ENCODE measurements at places on chromosomes 7 and 10.

DNA sequence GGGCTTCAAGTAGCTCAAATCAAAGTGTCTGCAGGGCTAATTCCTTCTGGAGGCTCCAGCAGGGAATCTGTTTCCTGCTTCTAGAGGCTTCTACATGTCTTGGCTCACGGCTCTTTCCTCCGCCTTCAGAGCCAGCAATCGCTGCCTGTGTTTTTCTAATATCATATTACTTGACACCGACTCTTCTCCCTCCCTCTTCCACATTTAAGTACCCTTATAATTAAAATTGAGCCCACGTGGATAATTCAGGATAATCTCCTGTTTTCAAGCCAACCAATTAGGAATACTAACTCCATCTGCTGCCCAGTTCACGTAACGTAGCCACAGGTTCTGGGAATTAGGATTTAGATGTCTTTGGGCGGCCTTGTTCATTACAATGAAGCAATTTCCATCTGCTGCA is 372.2 kb downstream of the DPP6 start:
- DNase-seq = no peak

DNA sequence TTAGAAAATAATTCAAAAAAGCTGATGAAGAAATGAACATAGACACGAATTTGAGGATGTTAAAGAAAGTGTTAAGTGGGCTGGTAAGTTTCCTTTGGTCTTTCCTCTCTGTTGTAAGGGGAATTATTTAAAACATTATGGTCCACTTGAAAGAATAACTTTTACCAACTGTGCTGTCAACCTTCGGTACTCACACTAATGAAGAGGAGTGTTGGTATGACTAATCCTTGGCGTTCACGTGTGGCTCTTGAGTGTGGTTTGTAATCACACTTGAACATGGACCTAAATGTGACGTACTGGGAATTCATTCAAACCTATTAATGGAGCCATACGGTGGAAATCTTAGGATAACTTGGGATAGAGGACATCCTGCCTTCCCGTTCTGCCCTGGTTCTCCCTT is 41.3 kb downstream of the TBXAS1 start:
- no peak for DNase-seq

DNA sequence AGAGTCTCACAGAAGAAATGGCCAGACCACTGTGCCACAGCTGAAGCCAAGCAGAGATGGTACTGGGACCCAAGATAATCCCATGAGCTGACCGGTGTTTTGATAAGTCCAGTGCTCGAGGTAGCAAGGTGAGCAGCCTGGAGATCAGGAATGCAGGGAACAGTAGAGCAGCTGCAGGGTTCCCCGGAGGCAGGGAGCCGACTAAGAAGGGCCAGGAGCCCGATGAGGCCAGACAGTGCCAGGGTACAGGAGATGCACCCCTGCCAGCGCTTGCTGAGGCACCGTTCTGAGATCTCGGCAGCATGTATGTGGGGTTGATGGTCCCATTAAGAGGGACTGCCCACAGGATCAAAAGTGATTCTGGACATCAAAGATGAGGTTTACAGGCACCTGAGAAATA is 47.1 kb downstream of the VSTM4 start:
- DNase-seq = no peak

- no peak for DNase-seq
These were observed 5.5 kb downstream of the TACC2 start for GRCh38 chr10:121994429-121994941.

- DNase-seq = no peak
These were observed 2.8 kb upstream of the NXPH1 start for GRCh38 chr7:8430643-8431042.

GRCh38 chr10:31197886-31198285 is 121.1 kb upstream of the ZEB1 start:
- DNase-seq = no peak

- peak; percentile 61 for DNase-seq
These were observed 193.2 kb downstream of the MYOF start for GRCh38 chr10:93288679-93289634.

- DNase-seq = no peak
These were observed 20.2 kb upstream of the FHIP2A start for GRCh38 chr10:114801411-114801813.

GRCh38 chr7:103887853-103888602 is 101.4 kb downstream of the RELN start:
- DNase-seq = no peak

DNA sequence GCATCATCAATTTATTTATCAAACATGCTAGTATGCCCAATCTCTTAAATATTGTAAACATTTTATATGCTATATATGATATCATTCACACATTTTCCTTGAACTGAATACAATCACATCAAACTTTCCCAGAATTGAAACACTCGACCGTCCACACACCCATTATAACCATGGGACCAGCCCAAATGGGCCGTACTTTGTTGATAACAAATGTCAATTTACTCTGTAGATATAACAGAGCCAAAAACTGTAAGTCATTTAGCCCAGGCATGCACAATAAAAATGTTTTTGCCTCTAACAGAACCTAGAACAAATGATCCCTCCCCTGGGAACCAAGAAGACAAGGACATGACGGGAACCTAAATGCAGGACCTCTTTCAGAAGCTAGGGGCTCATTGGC is 683 bp upstream of the ANKRD22 start:
- DNase-seq = no peak

- DNase-seq = no peak
These were observed 460.4 kb downstream of the PTPRN2 start for GRCh38 chr7:158127241-158127640.

- DNase-seq = no peak
These were observed 11.6 kb upstream of the ADD3 start for GRCh38 chr10:109996225-109996624.

- DNase-seq = no peak
These were observed 152.4 kb upstream of the LAMB4 start for GRCh38 chr7:108282427-108282996.

DNA sequence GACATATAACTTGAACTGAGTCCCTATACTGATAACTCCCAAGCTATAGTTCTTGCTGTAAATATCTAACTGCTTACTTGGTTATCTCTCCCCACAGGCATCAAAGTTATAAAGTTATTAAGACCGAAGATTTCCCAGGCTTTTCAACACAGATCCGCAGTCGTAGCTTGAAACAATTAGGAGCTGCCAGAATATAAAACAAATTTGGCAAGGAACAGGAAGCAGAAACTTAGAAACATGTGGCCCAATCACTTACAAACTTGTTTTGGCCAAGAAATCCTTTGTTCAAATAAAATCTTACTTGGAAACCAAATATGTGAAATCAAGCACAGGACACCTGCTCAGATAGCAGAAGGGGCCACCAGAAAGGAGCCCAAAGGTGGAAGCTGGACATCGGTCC is 9.0 kb downstream of the SLC16A12 start:
- no peak for DNase-seq

DNA sequence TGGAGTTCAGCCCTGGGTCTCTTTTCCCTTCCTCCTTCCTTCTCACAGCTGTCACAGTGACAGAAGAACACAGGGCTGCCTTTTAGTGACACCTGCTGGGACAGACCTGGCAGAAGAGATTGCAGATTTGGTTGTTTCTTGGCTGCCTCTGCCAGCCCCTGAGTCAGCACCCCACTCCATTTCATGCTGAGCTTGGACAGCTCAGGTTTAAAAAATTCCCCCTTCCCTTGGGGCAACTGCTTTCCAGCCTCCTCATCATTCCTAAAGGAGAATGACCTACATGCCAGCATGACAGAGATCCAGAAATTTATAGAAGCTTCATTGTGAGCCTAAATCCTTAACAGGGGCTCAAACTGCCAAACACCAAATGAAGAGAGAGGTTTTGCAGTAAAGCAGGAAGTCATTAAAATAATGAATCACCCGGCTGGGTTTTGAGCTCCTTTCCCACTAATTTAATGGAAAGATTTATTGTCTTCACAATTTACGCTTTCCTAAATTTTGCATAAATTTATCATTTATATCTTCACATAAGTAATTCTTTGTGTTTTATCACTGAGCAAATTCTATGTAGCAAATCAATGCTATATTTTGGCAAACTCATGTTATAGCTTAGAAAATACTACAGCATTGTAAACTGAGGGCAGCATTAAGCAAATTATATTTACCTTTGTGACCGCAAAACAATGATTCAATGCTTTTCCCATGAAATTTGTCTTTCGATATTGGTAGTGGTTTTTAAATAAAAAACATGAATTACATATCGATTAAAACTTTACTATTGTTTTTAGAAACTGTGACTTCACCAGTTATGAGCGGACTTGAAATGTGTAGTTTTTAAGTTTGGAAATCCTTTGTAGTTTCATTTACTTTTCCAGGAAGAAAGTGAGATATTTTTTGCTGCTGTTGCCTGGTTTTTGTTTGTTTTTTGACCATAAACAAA is 399.5 kb upstream of the ANKRD30A start:
- no peak for DNase-seq

DNA sequence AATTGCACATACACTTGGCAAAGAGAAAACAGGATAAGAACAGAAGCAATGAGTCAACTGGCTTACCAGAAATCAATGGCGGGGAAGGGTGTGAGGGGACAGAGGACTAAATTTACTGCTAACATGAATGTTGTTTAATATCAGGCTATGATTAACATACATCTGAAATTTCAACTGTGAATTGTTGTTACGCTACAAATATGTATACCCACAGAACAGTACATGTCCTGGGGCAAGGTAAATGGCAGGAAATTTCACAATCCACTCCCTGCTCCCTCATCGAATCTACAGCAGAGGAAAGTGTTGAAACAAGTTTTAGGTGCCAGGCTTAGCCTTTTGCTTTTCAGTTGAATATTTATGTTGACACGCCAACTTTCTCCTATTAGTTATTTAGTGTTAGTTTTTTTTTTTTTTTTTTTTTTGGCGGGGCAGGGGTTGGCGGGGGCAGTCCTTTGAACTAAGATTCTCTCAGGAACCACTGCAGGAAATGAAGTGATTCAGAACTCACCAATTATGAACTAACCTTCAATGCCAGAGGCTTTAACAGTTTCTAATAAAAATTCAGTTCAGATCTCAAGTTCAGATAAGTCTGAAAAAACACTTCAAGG is 99.0 kb downstream of the UBE2H start:
- no peak for DNase-seq

GRCh38 chr7:90194911-90195809 is 16.4 kb upstream of the STEAP2 start:
- DNase-seq = no peak

- DNase-seq = no peak
These were observed 3.8 kb downstream of the PRKCQ start for GRCh38 chr10:6576326-6576725.

GRCh38 chr7:155456738-155457543 is 988 bp upstream of the EN2 start:
- peak; percentile 56 for DNase-seq

DNA sequence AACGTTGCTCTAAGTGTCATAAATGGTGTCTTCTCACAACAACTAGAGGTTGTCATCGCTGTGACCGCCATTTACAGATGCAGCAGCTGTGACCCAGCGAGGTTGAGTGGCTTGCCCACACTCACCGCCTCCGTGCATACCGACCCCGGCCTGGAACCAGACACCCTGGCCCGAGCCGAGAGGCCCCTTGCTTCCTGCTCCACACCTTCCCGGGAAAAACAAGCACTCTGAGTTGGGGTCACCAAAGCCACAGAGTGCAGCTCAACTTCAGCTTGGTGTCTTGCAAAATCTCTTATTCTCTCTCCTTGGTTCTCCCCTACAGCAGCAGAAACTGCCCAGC is 115.7 kb upstream of the PPP2R2D start:
- no peak for DNase-seq

DNA sequence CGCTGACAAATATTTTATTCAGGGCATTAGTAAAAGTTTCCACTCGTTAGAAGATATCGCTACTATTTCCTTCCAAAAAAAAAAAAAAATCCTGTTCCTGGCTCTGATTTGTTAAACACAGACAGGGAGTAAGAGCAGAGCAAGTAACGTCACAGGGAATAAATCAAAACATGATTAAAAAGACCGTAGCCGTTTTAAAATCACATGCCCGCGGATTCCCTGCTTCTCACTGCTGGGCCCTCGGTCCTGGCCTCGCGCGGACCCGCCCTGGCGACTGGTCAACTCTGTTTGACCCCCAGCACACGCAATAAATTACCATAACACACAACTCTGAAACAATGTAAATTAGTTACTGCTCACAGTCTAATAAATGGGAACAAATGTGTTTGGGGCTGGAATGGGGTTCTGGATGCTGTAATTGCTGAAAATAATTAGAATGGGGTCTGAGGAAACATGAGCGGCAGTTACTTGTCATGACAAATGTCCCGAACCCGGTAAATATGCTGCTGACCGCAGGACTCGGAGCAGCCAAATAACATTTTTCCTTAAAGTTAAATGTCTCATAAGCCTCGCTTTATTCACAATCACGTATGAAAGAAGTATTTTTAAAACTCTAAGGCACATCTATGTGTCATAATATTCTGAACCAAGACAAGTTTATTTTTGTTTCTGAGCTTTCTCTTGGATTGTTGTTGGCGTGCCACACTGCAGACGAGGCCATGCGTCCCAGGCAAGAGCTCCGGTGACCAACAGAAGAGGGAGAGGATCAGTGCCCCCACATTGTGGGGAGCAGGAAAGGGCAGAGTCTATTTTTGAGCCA is 17.9 kb downstream of the EBF3 start:
- no peak for DNase-seq

- no peak for DNase-seq
These were observed 81.5 kb downstream of the ITIH5 start for GRCh38 chr10:7585228-7585627.

DNA sequence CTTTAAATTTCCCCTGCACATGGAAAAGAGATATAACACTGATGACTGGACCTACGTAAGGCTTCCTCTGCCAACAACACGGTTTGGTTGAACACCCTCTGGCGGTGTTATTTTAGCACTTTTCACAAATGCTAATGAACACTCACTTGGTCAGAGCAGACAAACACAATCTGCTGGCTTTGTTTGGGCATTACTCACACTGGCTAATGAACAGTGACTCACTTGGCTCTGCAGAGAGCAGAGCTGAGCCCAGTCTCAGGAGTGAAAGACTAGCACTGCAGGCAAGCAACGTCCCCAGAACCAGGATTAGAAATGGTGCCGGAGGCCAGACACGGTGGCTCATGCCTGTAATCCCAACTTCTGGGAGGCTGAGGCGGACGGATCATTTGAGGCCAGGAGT is 430.8 kb downstream of the PLXNA4 start:
- no peak for DNase-seq

- DNase-seq = no peak
These were observed 260.0 kb downstream of the MAD1L1 start for GRCh38 chr7:1972744-1973143.

DNA sequence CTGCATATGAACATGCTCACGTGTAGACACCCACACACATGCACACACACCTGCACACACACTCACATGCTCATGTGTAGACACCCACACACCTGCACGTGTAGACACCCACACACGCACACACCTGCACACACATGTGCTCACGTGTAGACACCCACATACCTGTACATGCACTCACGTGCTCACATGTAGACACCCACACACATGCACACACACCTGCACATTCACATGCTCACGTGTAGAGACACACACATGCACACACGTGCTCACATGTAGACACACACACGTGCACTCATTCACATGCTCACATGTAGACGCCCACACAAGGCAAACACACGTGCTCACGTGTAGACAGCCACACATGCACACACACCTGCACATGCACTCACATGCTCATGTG is 275.8 kb downstream of the PTPRN2 start:
- DNase-seq = no peak

- no peak for DNase-seq
These were observed 63.6 kb upstream of the IFRD1 start for GRCh38 chr7:112386619-112387018.
